ENCODE measurements at places on chromosomes 13 and 19. TPM values are rescaled to one million over a fixed set of nuclear protein-coding genes. Genes with fewer than 3 reads are reported as not detected.
A peak's percentile ranks its signal among the peaks of the same experiment; 100 is the strongest.

DNA sequence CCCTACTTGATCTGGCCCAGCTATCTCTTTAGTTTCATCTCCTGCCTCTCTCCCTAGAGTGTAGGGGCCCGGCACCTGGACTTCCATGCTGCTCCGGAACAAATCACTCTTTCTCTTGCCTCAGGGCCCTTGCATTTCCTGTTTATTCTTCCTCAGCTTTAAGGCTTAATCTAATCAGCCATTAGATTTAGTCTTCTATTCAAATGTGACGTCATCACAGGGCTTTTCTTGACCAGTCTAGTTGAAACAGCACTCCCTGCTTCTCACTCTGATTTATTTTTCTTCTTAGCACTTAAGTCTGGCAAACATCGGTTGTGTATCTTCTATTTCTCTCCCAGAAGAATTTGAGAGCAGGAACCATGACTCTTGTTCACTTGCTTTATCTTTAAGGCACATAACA lies 564.1 kb downstream of the EFNB2 start:
- no peak for DNase-seq

DNA sequence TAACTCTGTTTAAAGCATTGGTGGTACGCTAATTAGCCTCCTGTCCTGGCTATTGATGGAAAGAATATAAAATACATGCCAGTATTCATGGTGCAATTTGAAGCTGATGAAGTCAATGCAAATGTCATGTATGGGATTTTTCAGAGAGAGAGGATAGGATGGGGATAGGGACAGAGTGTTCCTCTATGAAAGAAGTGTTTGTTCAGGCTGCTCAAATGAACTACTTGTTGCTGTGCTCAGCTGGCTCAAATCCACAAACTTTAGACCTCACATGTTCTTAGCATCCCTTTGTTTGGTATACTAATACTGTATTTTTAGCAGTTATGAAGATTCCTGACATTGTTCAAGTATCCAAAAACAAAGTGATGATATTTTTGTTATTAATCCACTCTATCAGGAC lies 116.5 kb downstream of the SLITRK1 start:
- no peak for DNase-seq

DNA sequence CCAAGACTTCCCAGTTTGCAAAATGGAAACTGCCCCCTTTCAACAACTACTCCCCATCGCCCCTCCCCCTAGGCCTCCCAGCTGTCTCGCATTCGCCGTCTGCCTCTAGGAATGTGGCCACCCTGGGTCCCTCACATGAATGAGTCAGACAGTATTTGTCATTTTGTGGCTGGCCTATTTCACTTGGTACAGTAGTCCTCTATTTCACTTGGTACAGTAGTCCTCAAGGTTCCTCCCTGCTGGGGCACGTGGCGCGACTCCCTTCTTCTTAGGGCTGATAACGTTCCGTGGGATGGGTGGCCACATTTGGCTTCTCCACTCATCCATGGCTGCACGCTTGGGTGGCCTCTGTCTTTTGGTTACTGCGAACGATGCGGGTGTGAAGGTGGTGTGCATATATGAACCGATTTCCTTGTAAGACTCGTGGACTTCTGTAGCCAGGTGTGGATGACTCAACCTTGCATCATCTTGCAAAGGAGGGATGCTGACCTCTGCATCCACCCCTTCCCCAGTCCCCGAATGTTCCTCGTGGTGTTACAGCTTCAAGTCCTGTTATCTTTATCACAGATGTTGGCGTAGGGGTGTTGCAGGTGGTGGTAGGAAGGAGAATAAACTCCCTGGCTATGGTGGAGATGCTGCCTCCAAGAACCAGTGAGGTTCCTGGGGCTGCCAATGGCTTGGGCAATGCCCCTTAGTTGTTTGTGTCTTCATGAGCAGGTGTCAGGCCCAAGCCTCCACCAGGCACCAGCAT lies 112.1 kb upstream of the SOX1 start:
- no peak for DNase-seq

The PCDH17 gene
- 6.1 TPM for polyA plus RNA-seq

- no peak for DNase-seq
Measured at GRCh38 chr19:16260160-16260811, 62.6 kb downstream of the AP1M1 start.

GRCh38 chr13:32600890-32601289 lies 14.6 kb downstream of the PDS5B start:
- DNase-seq: no peak

DNA sequence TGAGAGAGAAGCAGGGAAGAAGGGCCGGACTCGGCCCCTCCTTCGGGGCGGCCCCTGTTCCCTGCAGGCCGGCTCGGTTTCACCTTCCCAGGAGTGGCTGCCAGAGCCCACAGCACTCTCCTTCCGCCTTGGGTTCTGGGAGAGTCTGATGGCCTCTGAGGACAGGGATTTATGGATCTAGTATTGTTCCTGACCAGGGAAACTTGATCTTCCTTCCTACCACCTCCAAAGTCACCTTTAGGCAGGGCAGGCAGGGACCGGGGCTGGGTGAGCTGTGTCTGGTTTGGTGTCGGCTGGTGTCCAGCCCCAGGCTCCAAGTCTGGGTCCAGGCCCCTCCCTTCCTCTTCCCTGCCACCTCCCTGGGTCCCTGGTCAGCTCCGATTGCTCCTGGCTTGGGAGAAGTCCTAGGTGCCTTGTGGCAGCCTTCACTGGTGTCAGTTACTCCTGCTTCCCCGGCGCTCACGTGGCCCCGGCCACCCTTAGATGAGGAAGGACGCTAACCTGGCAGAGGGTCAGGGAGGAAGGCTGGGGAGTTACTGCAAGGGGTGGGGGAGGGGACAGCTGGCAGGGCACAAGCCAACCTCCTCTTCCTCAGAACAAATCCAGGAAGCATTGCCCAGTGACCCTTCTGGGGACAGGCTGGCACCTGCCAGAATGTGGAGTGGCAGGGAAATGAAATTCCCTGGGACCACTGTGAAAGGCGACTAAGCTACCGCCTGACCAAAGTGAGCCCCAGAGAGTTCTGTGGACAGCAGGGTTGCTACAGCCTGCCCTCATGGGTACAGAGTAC lies 18.8 kb downstream of the RFX1 start:
- no peak for DNase-seq

The ZNF160 gene
- 22.0 TPM for polyA plus RNA-seq

The ZNF835 gene
- polyA plus RNA-seq: 3.3 TPM

DNA sequence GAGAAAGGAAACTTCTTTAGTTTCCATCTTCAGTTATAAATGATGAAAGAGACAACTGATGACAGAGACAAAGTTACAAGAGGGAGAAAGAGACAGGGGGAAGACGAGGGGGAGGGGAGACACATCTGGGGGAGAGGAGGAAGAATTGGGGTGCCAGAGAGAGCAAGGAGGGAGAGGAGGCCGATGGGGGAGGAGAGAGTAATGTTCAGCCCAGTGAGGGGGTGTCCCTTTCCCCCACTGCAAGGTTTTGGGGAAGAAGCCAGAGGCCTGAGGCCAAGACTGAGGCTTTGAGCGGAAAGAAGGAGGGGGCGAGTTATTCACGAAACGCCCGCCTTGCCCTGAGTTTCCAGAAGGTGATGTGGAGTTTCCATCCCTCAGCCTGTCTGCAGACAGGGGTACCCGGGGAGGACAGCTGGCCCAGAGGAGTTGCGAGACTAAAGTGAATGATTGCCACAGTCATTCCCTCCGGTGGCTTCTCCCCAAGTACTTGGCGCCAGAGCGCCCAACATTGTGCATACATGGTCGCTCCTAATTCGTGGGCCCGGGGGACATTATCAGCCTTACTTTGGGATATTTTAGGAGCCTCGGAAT lies 558 bp upstream of the PPAN start:
- DNase-seq: peak; percentile 85

The SPACA4 gene
- polyA plus RNA-seq: not detected

- DNase-seq: no peak
Measured at GRCh38 chr13:108120302-108120701, 95.0 kb downstream of the LIG4 start.

DNA sequence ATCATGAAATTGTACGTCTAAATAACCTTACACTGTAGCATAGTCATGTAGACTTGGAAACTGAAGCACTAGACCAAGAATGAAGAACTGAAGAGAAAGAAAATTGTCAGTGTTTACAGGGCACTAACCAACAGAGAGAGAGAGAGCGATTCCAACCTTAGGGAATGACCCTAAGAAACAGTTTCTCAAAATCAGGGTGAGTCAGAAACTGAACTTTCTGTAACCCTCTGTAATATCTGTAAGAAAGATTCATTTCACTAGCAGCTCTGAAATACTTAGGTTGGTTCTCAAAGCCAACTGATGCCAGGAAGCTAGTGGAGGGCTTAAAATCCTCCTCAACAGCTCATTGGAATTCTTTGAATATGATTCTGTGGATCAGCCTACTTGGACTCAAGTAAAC lies 936.9 kb downstream of the EFNB2 start:
- no peak for DNase-seq

GRCh38 chr19:14325863-14326262 lies 55.4 kb upstream of the ADGRE5 start:
- DNase-seq: no peak

DNA sequence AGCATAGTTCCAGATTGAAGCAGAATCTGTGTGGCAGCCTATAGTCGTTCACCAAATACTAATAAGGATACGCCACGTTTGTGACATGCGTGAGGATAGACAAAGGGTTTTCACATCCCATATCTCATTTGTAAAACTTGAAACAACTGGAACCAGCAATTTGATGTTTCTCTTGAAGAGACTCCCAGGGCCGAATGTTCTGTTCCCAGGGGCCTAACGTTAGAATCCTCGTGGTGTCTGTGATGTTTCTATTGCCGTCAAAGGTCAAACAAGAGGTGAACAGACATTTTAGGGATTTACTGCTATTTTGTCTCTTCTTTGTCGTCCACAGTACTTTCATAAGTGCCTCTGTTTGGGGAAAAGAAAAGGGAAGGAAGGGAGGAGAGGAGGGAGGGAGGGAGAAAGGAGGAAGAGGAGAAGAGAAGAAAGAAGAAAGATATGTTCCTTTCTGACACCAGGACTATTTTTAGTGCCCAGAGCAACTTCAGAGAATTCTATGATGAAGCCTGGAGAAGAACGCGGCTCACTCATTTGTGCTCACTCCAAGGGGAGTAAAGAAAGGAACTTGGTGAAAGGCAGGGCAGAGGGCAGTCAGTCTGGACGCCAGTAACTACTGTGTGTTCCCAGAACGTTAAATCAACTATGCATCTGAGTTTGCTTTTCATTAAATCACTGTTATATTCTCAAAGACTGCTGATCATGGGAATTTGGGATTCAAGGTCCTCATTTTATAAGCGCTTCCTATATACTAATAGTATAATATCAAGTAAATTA lies 154.5 kb downstream of the DCT start:
- no peak for DNase-seq

GRCh38 chr19:35673121-35673804 lies 6.9 kb downstream of the UPK1A start:
- no peak for DNase-seq

GRCh38 chr13:20136781-20137703 lies 23.8 kb downstream of the GJA3 start:
- DNase-seq: no peak

- no peak for DNase-seq
Measured at GRCh38 chr13:27924529-27925141, 4.8 kb downstream of the PDX1 start.

The DAND5 gene
- 0.18 TPM for polyA plus RNA-seq

DNA sequence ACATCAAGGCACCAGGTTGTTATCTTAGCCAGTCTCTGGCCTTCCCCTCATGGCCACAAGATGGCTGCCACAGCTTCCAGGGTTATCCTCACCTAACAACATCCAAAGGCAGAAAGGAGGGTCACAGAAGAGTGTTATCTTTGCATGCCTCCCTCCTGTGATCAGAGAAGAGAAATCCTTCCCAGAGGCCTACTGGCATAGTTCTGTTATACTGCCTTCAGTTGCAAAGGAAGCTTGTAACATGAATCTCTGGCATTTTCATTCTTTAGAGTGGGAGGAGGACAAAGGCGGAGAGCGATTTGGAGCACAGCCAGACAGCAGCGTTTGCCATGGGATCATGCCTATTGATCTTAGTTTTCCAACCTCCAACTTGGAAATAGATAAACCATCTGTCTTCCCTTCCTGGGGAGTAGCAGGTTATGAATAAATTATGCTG lies 135.7 kb downstream of the DNAJC15 start:
- DNase-seq: peak; percentile 26

DNA sequence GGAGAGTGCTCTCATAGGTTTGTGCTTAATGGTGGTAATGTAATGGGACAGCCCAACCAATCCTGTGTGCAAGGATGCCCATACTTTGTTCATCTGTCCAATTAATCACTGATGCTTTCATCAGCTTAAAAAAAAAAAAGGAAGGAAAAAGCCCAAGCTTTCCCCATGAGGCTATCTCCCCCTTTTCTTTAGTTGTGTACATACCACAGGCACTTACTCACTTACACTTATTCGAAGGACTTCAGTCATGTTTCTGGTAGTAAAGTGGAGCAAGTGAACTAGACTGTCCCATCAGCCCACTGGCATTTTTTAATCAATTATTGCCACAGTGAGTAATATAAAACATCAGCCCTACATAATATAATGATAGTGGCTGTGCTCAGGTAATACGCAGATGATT lies 183.5 kb upstream of the UFM1 start:
- DNase-seq: no peak

GRCh38 chr19:34794066-34794960 lies 21.3 kb upstream of the ZNF599 start:
- no peak for DNase-seq

The ACTMAP gene
- polyA plus RNA-seq: 12.7 TPM

The GJB2 gene
- 0.53 TPM for polyA plus RNA-seq

DNA sequence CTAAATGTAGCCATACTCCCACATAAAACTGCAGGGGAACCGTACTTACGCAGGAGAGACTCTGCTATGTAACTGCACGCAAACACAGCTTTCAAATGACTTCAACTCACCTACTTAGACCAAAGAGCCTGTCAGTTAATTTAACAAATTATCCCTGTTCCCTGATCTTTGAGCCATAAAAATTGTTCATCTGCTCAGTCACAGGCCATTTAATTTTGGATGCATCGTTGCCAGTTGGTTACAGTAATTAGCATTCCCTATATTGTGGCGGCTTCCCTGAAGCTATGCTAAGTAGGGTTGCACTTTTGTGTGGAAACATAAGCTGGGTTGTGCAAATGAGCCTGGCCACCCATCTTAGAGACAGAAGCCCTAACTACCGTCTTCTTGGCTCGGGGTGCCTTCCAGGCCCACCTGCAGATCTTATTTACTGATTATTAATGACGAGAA lies 21.2 kb upstream of the OBI1 start:
- no peak for DNase-seq

GRCh38 chr13:110455444-110455843 lies 106.1 kb downstream of the RAB20 start:
- DNase-seq: no peak

The EMP3 gene
- 149 TPM for polyA plus RNA-seq

The AMER2 gene
- polyA plus RNA-seq: 0.04 TPM
